Activated naive CD4-positive, alpha-beta T cell treated with anti-CD3 and anti-CD28 coated beads for 36 hours (primary cell): ENCODE measurements at places on chromosomes 1 and 21.

GRCh38 chr1:6599141-6599975 is 3.3 kb downstream of the KLHL21 start:
- DNase-seq: peak; percentile 74

GRCh38 chr1:31575369-31576140 is 760 bp upstream of the TINAGL1 start:
- DNase-seq: no peak

DNA sequence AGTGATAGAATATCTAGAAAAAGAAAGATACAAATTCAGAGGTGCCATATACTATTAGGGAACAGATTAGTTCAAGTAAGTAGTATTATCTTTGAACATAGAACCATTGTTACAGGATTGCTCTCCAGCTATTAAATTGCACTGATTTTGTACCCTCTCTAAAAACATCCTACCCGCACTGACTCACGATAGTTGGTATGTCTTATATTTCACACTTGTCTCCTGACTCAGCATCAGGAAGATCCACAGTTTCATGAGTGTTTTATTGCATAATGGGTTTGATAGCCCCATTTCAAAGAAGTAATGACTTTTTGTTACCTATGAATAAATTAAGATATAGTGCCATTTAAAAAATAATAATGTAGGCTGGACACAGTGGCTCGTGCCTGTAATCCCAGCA is 6.0 kb downstream of the TATDN3 start:
- DNase-seq: no peak

DNA sequence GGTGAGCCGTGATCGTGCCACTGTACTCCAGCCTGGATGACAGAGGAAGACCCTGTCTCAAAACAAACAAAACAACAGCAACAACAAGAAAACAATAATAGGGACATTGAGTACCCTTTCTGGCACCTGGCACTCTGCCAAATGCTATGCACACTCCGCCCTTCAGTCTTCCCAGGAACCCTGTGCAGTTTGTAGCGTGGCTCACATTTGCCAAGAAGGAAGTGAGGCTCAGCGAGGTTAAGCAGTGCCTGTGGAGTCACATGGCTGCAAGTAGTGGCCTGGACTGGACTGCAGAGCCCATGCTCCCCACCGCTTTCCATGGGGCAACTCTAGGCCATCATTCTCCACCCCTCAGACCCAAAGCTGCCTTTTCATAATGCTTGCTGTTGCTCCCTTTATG is 5.3 kb upstream of the EVA1B start:
- no peak for DNase-seq

DNA sequence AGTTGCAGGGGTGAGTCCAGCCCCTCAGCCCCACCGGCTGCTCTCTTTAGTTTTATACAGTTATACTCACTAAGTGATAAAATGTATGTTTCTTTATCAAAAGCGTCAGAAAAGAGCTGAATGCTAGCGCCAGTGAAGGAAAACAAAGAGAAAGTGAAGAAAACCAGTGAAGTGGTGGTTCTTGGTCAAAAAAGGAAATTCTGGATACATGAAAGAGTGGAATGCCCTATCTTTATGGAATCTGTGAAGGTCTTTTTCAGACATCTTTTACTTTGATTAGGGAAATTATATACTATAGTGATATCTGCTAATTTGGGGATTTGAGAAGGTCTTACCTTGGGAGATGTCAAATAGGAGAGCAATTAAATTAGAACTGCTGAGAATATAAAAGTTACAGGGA is 41.3 kb downstream of the GPR3 start:
- DNase-seq: no peak

DNA sequence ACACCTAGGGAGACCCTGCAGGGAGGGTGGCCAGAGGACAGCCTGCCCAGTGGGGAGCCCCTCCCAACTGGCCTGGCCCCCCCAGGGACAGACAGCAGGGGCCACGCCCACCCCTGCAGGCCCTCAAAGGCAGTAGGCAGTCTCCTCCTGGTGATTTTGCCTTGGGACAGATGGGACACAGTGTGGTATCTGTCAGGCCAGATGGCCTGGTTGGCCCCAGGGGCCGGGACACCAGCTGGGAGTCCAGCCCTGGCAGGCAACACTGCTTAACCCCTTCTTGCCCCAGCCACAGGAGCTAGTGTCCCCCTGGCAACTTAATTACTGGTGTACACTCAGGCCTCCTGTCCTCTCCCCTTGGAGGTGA is 17.8 kb downstream of the IFFO2 start:
- no peak for DNase-seq

DNA sequence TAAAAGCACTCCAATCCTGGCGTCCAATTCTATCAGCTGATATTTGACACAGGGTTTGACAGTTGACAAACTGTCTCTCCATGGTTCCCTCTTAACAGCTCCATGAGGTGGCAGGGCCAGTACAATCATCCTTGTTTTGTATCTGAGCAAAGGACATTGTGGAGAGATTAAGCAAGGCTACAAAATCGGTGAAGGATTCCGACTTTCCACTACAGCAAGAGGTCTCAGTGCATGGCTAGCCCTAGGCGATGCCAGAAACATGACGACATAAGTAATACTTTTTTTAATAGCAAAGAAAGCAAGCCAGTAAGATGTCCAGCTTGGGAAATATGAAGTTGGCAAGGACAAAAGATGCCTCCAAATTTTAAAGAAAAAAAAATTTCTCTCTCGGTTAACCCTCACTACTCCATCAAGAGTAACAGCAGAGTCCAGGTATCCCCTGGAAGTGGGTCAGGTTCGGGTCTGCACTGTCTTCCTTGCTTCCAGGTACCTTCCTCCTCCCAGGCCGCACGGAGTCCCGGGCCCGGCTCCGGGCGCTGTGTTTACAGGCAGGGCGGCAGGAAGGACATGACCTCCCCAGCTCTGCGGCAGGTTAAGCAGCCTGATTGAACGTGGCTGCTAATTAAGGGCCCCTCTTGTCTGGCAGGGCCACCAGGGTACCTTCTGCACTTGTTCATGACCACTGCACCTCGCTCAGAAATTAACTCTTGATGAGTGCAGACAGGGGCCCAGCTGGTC is 106.1 kb downstream of the SIM2 start:
- DNase-seq: no peak

- no peak for DNase-seq
These were observed 185.0 kb downstream of the ZBTB18 start for GRCh38 chr1:244236101-244236500.

DNA sequence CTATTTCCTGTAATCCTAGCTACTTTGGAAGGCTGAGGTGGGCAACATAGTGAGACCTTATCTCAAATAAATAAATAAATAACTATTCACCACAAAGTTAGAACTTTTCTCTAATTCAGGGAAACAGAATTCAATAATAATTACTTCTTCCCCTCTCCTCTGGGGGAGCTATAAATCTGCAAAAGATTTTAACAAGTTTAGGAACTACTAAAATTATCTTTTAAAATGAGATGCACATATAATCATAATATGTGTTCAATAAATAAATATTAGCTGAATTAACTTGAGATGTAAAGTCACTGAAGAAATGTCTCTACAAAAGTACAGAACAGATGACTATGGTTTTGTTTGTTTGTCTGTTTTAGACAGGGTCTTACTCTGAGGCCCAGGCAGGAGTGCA is 14.1 kb downstream of the WDR47 start:
- DNase-seq: no peak

DNA sequence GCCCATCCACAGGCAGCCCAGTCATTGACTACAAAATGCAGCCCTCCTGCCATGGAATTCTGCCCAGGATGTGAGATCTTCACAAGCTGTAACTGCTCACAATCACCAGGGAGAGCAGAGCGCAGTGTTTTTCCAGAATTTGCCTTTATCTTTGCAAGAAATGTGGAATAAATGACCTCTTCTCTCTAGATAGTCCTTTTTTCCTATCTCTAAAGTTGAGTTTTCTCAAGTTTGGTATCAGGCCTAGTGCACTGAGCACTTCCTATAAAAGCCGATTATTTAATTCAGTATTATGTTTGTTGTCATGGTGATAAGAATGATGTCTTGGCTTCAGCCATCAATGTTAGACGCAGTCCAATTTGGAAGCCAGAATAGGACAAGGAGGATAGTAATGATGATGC is 246.9 kb upstream of the IRF2BP2 start:
- no peak for DNase-seq

DNA sequence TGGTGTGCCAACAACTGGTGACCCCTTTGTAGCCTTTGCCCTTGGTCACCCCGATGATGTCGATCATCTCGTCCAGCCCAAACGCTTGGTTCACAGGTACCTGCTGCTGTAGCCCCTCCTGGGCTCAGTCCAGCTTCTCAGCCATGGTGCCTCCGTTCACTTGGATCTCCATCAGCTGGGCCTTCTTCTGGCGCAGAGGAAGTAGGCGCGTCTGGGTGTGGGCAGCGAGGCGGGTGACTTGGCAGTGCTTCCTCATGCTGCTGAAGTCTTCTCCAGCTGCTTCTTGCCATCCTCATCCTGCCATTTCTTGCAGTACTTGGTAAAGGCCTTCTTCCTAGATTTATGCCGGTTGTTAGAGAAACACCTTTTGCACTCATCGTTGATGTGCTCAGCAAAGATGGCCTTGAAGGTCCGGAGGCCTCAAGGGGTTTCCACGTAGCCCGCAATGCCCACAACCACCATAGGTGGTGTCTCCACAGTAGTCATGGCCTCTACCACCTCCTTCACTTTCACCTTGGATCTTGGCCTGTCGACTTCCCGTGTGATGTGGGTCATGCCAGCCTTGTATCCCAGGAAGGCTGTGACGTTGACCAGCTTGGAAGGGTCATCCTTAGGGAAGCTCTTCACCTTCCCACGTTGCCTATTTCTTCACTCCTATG is 13.0 kb downstream of the DOP1B start:
- no peak for DNase-seq

- no peak for DNase-seq
These were observed 82.0 kb downstream of the OLFML3 start for GRCh38 chr1:114061121-114061830.

DNA sequence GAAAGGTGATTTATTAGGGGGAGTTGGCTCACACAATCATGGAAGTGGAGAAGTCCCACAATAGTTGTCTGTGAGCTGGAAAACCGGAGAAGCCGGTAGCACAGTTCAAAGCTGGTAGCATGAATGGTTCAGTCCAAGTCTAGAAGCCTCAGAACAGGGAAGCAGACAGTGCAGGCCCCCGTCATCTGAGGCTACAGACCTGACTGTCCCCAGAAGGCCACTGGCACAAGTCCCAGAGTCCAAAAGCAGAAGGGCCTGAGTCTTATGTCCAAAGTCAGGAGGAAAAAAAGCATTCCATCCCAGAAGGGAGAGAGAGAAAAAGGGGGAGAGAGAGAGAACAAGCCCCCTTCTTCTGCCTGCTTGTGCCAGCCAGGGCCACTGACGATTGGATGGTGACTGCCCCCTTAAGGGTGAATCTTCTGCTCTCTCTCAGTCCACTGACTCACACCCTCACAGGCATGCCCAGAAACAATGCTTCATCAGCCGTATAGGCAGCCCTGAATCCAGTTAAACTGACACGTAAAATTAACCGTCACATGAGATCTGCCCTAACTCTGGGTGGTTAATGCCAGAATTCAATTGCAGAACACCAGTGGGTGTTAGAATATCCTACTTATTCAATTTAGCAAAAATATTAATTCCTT is 49.3 kb upstream of the POU2F1 start:
- no peak for DNase-seq

GRCh38 chr1:153963030-153963849 is at the start of gene SLC39A1:
SLC39A1 (minus strand) TSS chr1:153963537; CDS start chr1:153962715, 822 bp downstream.
- DNase-seq: peak; percentile 99

DNA sequence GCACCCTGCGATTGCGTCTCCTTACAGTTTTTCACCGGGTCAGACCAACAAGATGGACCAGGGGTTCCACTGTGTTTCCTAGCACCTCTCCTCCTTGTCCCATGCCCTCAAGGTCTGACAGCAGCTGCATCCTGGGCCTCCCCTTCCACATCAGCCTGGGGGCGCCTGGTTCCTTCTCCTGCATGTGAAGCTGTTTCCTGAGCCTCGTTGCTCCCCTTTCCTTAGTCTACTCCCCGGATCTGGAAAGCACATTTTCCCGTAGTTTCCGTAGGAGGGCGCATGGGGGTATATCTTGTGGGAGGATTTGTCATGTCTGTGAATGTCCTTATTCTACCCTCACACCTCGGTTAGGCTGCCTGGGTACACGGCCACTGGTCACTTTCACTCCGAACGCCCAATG is 6.1 kb downstream of the PRDM15 start:
- DNase-seq: no peak

DNA sequence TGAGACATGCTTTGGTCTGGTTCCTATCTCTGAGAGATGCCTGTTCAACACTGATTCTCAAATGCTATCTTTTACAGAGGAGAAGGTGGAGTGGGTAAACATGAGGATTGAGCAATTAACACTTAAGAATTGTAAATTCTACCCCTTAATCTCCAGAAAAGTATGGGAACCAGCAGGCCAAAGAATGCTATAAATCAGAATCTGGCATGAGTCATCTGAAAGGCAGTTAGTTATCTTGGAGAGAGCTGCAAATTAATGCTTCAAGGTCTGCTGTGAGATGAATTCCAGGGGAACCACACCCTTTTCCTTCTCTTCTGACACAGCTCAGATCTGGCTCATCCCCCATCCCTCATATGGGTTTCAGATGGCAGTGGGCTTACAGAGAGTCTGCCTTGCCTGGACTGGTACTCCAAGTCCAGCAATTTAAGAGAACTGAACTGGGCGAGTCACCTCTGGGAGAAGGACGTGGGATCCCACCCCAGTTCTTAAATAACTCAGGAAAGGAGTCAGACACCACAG is 5.2 kb downstream of the S100A10 start:
- DNase-seq: no peak

DNA sequence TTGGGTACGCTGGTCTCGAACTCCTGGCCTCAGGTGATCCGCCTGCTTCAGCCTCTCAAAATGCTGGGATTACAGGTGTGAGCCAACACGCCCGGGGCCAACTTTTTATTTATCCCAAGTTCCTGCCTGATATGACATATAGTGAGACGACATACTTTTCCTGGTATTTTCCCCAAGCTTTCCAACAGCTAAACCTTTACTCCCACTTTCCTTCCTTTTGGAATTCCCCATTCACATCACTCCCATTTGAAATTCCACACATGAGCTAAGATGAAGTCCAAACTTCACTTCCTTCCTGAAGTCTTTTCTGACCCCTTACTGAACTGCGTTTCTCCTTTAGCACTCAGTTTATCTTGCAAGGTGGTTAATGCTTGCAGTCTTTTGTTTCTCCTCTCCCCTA is 64.1 kb downstream of the S1PR1 start:
- no peak for DNase-seq
